ENCODE measurements at places on chromosomes 7 and 10.

DNA sequence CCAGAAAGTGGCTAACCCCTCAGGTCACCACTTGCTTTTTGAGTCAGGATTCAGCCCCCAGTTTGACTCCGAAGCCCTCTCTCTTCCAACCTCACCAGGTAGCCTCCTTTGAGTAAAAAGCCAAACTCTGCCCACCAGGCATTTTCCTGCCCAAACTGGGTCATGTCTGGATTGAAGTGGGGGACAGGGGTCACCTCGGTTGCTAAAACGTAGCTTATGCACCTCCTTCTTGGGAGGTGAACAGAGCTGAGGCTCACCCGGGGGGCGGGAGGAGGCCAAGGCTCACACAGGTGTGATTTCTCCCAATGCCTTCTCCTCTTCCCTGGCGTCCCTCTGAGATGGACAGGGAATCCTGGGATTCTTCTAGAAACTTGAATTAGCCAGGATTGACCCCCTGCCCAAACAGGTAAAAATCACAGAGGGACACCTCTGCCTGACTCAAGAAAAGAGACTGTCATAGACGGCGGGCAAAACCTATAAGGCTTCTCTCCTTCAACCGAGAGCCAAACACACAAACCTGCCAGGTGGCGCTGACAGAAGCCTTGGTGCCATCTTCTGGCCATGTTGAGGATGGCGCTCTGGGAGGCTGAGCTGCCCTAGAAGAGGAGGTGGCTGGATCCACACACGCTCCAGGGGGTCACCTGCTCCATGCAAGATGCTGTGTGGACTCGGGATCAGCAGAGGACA is 51.6 kb downstream of the PRLHR start:
- DNase-seq: peak; percentile 15

GRCh38 chr10:63318491-63318890 is 147.3 kb downstream of the JMJD1C start:
- no peak for DNase-seq

DNA sequence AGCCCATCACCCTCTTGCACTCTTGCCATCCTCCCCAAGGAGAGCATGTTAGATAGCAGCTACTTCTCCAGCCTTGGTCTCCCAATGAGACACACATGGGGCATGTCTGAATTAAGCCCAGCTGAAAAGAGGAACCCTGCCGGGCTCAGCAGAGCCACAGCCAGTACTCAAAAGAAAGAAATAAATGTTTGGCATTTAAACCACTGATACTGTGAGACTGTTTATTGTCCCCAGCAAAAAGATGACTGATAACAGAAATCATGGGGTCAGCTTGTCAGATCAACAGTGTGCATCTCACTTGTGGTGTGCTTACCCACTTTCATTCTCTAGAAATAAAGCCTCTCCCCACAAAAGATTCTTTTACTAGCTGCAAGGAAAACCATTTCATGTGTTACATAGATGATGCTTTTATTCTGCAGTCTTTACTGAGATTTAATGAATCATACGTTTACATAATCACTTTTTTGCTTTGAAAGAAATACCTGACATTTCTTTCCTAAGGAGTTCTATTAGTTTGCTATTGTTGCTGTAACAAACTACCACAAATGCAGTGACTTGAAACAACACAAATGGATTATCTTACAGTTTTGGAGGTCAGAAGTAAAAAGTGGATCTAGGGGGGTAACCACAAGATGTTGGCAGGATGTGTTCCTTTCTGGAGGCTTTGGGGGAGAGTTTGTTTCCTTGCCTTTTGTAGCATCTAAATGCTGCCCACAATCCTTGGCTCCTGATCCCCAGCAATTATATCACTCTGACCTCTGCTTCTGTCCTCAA is 20.9 kb downstream of the ANKRD7 start:
- no peak for DNase-seq

GRCh38 chr10:59735296-59735695 is 18.0 kb downstream of the MRLN start:
- no peak for DNase-seq

DNA sequence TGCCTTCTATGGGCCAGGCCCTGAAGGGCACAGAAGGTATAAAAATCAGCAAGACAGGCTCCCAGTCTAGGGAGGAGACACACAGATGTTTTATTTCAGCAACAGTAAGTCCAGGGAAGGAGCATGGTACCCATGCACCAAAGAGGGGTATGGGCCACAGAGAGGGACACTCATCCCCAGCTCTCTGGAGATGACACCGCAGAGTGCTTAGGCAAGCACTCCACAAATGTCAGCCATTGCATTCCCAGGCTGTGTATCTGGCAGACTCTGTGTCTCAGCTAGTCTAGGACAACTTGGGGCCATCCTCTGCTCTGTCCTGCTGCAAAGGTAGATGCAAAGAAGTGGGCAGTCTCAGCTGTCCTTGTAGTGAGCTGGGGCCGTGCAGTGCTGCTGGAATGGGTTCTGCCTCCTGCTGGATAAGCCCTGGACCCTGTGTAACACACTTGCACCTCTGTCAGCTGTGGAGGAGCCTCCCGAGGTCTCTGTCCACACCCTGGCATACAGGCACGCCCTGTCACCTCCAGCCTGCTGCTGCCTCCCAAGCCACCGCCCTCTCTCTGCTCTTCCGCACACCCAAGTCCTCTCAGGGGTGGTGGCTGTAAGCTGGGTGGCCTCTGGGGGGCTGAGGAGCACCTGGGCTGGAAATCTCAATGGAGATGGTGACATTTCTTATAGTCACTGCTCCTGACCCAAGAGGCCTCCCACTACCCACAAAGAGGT is 57.6 kb downstream of the VOPP1 start:
- DNase-seq: no peak

GRCh38 chr7:52668435-52668834 is 367.0 kb upstream of the POM121L12 start:
- DNase-seq: no peak

DNA sequence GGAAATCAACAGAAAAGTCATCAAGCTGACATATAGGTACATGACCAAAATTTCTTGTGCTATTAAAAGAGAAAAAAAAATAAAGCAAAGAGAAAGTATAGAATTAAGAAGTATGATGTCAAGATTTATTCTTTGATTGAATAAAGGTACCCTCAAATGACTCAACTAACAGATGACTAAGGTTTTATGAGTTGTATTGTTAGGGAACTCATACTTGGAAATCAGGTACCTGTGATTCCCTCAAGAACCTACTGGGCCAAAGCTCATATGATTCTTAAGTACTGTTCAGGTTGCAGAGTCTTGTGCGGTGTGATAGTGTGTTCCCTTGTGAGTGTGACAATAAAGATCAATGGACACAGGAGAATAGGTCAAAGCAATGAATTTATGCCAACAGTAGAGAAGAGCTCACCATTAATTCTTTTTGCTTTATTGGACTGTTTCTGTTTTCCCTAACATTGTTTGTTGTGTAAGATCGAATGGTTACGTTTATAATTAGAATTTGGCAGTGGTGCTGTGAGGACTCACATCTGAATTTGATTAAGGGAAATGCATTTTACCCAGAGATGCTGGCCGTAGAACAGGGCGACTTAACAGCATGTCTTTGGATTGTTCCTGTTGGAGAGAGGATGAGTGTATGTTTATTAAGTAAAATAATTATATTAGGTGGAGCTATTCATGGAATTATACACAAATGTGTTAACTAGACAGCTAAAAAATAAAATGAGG is 293.2 kb upstream of the SEMA3D start:
- DNase-seq: no peak

- DNase-seq: no peak
These were observed 168.8 kb upstream of the KLF14 start for GRCh38 chr7:130902755-130903357.

DNA sequence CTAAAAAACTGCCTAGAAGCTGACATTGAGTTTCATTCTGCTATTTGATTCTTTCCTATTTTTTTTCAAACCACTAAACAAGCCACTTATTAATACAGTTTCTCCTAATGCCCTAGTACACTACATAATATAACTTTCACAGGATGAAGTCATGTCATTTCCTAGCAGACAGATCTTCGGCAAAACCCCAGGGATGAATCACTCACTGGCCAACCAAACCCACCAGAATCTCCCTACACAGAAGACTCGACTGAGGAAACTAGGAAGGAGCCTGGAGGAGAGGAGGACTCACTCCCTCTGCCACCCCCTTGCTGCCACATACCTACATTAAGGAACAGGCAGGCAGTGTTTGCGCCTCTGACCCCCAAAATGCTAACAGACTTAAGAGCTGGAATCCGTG is 33.4 kb downstream of the XPNPEP1 start:
- DNase-seq: no peak

DNA sequence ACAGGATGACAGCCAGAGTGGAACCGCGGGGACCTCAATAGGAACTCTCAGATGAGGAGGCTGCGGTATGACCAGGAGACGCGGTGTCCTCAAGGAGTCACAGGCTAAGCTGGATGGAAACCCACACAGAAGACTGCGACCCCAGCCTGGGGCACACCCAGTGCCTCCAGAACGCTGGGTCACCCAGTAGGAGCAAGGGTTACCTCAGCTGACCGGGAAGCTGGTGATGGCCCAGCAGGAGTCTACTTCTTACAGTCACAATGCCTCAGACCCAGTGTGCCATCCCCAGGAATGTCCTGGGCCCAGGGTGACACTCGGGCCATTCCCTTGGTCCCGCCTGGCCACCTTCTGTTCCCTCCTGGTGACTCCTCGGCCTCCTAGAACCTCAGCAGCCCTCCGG is 29.9 kb downstream of the CNPY1 start:
- no peak for DNase-seq

- DNase-seq: peak; percentile 72
These were observed 163.8 kb upstream of the KLF6 start for GRCh38 chr10:3948843-3949242.

DNA sequence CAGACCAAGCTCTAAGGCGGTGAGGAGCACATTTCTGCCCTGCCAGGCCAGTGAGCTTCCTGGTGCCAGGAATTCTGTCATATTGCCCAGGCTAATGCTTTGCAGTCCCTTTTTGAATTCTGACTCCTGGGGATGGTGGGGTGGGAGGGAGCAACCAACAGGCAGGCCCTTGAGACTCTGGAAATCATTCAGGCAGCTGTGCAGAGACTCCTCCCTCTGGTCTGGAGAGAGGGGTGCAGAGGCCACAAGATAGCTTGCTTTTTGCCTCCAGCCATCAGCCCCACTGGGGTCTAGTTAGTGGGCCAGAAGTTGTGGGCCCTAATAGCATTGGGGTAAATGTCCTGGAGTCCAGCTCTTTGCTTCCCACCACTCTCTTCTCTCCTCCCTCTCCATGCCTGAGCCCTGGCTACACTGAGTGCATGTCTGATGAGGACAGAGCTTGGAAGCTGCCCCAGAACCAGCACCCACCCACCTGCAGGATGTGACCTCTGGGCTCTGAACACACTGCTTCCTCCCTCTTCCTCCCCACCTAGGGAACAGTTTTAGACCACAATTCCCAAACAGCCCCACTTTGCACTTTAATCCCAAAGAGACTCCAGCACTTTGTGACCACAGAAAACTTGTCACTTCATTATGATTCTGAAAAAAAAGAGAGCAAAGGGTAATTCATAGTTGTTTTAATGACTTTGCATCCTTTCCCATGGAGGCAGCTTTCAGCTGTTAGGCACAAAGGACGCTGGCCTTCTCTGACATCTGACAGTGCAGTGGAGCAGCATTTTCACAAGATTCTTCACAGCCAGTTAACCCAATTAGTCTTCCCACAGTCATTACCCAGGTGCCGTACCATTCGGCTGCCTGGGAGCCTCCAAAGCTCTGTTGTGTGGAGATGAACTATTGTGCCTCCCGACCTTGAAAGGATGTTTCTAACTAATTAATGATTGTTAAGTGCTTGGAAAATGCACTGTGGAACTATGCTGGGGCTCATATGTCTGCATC is 262.5 kb downstream of the TRIL start:
- DNase-seq: no peak

GRCh38 chr7:155398944-155399343 is 59.0 kb upstream of the EN2 start:
- no peak for DNase-seq

- DNase-seq: no peak
These were observed 362.4 kb downstream of the LRMDA start for GRCh38 chr10:75793848-75794247.

DNA sequence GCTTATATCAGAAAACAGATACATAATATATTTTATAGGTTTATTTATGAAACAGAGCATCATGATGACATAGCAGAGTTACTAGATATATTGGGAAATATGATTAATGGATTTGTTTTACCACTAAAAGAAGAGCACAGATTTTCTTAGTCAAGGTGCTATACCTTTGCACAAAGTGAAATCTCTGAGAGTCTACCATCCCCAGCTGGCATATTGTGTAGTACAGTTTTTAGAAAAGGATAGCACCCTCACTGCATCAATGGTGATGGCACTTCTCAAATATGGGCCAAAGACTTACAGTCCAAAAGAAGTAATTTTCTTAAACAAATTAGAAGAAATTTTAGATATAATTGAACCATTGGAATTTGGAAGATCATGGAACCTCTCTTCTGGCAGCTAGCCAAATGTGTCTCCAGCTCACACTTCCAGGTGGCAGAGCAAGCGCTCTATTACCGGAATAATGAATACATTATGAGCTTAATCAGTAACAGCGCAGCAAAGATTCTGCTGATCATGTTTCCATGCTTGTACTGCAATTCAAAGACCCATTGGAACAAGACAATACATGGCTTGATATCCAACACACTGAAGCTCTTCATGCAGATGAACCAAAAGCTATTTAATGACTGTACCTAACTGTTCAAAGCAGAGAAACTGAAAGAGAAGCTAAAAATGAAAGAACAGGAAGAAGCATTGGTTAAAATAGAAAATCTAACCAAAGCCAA is 21.9 kb upstream of the CREB3L2 start:
- DNase-seq: no peak

DNA sequence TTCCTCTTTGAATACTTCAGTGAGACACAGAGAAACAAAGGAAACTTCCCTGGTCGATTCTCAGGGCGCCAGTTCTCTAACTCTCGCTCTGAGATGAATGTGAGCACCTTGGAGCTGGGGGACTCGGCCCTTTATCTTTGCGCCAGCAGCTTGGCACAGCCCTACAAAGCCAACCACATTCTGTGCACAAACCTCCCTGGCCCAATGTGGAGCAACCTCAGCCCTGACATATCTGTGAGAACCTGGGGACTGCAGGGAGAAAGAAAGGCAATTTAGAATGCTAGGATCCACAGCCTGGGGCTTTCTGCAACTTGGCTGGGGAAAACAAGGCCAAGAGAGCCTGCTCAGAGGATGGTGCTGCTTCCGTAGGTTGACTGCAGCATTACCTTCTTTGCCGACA is 63.5 kb upstream of the PRSS58 start:
- peak; percentile 52 for DNase-seq

DNA sequence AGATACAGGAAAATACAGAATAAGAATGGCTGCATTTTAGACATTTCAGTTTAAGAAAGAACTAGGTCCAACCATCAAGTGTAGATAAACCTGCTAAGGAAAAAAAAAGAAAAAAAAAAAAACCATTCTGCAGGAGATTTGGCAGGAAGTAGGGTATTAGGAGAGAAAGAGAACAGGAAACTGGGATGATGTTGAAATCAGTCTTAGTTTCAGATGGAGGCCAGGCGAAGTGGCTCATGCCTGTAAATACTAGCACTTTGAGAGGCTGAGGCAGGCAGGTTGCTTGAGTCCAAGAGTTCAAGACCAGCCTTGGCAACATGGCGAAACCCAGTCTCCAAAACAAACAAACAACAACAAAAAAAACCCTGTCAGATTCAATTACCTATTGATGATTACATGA is 120.2 kb downstream of the RAB11FIP2 start:
- DNase-seq: no peak

- DNase-seq: no peak
These were observed 196.0 kb downstream of the KCNMA1 start for GRCh38 chr10:77441353-77442166.
